G401 (cell line): ENCODE measurements at places on chromosomes 6 and 20.

DNA sequence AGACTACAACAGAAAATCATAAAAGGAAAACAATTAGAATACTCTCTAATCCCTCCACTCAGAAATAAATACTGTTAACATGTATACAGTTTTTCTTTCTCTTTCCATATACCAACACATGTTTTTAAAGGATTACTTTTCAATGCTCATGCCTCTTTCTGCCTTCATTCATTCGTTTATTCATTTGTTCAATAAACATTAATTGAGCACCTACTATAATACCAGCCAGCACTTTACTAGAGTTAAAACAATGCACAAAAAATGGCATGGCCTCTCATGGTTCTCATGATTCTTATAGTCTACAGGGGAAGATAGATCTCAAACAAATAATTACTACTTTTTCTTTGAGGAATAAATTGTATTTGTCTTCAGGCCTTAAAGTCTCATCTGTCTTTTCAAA is 70.3 kb upstream of the RIPOR2 start:
- no peak for DNase-seq

DNA sequence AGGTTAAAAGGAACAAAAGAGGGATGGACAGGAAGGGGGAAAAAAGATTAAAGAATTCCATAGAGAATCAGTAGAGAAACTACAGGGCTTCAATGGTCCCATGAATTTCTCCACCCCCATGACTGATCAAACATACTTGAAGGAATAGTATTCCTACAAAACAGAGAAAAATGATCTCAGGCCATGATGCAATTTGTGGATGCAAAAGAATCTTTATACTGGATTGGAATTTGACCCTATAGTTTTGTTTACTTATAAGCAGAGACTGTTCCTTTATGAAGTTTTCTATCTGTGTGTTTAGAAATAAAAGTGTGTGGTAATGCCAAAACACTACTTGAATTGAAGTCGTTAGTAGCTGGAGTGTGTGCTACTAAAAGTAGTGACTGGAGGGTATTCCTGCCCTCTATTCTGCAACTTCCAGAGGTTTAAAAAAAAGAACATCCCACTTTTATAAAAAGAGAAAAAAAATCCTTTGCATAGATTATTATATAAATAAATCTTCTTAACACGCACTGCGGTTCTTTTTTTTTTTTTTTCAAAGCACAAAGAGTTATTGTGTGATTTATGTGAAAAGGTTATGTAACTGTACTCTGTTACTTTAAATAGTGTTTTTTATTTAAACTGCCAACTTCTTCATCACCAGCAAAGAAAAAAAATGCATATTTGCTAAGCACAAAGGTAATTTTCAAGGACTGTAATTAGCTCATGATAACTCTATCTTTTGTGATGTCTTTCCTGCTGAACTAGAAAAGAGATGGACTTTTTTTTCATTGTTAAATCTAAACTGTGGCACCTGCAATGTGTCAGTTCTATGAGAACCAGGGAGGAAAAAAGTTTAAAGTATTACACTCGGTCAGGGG is 214.5 kb upstream of the CITED2 start:
- DNase-seq, result no peak

- DNase-seq, result no peak
Observed at GRCh38 chr6:29977425-29977727, 35.0 kb downstream of the HLA-A start.

GRCh38 chr20:51022803-51023616 is at the start of gene KCNG1:
TSS of gene KCNG1 (minus strand) at chr20:51023107. CDS start at chr20:51010338, 12,769 bp downstream.
- peak; percentile 73 for DNase-seq

DNA sequence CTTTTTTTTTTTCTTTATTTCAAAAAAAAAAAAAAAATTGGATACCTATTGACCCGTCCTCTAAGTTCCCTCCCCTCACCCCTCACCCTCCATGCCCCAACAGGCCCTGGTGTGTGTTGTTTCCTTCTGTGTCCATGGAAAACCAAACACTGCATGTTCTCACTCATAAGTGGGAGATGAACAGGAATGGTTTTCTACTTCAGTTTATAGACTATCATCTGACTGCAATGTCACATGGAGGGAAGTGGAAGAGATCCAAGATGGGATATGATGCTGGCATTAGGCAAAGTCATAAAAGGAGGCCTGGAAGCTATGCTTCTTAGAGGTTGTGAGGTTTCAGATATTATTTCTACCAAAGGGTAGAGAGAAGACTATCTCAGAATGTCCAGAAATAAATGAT is 237.5 kb downstream of the MAFB start:
- no peak for DNase-seq

DNA sequence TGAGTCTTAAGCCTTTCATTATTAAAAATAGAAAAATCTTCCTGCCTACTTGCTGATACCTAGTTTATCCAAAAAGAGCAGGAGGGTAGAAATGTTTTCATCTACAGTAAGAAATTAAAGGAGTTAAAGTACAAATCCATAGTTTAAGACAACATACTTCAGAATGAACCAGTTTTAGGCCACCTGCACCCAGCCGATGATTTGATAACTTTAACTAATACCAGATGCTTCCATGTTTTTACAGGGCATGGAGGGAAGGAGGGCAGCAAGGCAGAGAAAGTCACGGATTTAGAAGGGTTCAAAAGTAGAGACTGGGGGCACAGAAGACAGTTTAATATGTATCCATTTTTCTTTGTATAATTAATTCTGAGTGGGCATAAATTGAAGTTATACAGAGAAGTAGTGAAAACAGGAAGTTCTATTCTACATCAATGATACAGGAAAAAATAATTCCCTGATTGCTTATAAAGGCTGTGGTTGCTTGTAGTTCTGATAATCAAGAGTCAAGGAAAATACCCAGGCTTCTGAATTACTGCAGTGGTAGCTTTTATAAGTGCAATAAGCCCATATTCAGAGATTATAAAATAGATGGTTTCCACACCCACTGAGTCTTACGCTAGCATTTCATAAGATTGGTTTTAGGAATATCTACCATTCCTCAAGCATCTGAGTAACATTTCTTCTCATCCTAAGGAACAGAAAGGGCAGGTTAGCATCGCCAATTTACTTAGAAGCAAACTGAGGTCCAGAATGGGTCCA is 72.0 kb downstream of the GMDS start:
- DNase-seq, result no peak

- DNase-seq, result peak; percentile 62
Observed at GRCh38 chr6:89146718-89147700, 1.2 kb downstream of the PM20D2 start.
